ENCODE measurements at places on chromosomes 5 and 9.

DNA sequence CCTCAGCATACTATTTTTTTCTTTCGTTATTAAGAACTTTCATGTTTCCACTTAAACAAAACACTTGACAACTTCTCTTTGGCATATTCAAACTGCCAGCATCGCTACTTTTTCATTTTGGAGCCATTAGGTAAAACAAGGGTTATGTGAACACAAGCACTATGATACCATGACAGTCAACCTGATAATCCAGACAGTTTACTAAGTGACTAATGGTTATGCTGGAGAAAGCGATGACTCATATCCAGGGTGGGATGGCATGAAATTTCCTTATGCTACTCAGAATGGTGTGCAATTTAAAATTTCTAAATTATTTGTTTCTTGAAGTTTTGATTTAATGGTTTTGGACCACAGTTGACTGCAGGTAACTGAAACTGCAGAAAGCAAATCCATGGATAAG, 29.9 kb upstream of the PRSS3 start:
- DNase-seq, result no peak

DNA sequence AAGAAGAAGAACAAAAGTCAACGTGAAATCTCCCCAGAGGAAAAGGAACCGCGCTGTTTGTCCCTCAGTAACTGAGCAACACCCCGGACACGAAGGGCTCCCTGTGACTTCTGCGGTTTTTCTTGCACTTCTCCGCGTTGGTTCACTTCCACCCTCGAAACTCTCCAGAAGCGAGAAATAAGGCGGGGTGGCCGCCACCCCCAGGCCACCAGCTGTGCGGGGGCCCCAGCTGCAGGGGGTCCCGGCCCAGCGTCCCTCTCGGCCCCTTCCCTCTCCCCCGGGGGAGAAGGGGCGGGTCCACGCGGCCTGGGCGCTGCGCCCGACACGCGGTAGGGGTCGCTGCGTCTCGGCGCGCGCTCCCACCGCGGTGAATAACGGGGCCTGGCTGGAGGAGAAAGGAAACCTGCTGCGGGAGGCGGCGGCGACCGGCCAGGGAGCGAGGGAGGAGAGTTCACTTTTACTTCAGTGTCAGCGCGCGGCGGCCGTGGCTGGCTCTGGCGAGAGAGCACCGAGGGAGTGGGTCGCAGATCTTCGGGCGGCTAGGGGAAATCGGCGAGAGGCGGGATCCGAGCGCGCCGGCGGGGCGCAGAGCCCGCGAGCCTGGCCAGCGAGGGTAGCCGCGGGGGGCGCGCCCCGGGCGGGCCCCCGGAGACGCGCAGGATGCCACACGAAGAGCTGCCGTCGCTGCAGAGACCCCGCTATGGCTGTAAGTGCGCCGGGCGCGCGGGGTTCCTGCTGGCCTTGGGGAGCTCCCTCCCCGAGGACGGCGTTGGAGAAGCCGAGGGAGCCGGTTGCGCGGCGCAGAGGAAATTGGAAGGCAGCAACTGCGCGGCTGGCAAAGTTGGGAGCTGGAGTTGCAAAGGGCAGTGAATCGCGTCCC, at the start of gene IQGAP2:
Gene IQGAP2, plus strand, starts transcription at position 400 of the 880 bp plus-strand sequence. Its CDS starts 261 bp downstream, at position 661.
- DNase-seq, result no peak

GRCh38 chr5:69449511-69449910, 34.6 kb downstream of the MARVELD2 start:
- DNase-seq, result no peak

GRCh38 chr5:67100301-67100700, 96.3 kb downstream of the CD180 start:
- DNase-seq, result no peak

DNA sequence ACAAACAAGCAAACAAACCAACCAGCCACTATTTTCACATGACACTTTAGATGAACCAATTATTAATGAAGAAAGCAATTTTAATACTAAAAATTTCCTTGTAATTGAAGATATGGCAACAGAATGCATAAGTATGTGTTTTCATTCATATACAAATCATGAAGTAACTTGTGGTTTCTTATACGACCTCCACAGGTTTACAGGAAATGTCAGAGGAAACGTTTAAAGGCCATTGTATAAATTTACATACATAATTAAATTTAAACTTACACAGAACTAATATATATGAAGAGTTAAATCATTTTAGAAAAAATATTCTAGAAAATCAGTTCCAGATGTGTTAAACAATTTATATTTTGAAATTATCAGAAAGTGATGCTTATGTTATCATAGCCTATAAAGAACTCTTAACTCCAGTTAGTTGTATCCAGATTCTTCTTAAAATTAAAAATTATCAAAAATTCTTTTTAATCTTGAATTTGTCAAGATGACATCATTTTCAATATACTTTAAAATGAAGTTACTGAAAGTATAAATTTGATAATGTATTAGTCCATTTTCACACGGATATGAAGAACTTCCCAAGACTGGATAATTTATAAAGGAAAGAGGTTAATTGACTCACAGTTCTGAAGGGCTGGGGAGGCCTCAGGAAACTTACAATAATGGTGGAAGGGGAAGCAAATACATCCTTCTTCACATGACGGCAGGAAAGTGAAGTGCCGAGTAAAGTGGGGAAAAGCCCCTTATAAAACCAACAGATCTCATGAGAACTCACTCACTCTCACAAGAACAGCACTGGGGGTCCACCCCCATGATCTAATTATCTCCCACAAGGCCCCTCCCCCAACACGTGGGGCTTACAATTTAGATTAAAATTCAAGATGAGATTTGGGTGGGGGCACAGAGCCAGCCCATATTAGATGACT, 192.0 kb downstream of the PIK3R1 start:
- DNase-seq, result no peak

GRCh38 chr9:112572416-112572815, 85.8 kb downstream of the KIAA1958 start:
- DNase-seq, result no peak

DNA sequence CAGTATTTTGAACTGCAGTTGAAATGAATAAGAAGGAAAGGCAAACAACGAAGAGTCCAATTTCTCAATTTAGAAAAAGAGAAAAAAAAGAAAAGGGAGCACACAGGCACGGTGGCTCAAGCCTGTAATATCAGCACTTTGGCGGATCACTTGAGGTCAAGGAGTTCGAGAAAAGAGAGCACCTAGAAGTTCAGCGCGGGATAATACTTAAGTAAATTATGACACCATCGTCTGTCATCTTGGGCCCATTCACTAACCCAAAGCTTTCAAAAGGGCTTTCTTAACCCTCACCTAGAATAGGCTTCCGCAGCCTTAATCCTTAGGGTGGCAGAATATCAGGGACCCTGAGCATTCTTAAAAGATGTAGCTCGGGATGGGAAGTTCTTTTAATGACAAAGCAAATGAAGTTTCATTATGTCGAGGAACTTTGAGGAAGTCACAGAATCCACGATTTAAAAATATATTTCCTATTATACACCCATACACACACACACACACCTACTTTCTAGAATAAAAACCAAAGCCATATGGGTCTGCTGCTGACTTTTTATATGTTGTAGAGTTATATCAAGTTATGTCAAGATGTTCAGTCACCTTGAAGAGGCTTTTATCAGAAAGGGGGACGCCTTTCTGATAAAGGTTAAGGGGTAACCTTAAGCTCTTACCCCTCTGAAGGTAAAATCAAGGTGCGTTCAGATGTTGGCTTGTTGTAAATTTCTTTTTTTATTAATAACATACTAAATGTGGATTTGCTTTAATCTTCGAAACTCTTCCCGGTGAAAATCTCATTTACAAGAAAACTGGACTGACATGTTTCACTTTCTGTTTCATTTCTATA, 602 bp upstream of the CD274 start:
- no peak for DNase-seq

- no peak for DNase-seq
Observed at GRCh38 chr5:111948092-111948841, 191.3 kb upstream of the NREP start.

GRCh38 chr5:179176571-179177230, 116.5 kb downstream of the ZNF354C start:
- no peak for DNase-seq

DNA sequence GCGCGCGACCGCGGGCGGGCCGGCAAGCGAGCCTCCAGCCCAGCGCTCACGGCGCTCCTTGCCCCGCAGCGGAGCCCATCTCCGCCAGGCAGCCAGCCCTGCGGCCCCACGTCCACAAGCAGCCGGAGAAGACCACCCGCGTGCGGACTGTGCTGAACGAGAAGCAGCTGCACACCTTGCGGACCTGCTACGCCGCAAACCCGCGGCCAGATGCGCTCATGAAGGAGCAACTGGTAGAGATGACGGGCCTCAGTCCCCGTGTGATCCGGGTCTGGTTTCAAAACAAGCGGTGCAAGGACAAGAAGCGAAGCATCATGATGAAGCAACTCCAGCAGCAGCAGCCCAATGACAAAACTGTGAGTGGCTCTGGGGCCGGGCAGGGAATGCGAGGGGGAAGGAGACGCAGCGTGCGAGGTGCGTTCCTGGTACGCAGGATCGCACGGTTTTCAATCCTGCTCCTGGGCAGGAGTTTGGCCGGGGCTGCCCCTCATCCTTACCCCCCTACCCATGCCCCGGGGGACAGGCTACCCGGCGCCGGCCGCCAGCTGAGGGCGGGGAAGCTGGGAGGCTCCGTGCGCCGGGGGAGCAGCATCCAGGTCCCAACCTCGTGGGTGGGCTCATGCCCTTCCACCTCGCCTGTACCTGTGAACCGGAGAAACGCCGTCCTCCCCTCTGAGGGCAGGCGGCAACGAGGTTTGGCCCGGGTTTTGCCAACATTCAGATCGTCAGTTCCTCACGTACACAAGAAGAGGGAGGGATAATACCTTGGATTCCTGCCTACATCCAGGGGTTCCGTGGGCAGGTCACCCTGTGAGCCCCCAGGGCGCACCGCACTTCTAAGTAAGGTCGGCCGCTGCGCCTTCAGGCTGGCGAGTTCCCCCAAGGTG, 6.6 kb downstream of the ISL1 start:
- DNase-seq, result no peak

DNA sequence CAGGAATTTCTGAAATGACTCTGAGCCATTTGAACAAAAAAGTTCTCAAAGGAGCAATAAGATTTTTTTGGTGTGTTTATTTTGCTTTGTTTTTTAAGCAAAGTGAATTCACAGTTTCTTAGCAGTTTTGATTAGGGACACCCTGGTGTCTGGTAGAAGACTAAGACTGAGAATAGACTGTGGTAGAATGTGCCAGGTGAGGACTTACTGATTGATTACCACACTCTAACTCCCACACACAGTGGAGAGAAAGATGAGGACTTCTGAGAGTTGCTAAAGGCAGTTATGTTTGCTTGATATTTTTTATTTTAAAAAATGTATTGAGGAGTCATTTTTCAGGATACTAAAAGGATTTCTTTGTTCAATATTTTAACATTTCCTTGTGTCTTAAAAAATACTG, 175.1 kb downstream of the CD180 start:
- no peak for DNase-seq

DNA sequence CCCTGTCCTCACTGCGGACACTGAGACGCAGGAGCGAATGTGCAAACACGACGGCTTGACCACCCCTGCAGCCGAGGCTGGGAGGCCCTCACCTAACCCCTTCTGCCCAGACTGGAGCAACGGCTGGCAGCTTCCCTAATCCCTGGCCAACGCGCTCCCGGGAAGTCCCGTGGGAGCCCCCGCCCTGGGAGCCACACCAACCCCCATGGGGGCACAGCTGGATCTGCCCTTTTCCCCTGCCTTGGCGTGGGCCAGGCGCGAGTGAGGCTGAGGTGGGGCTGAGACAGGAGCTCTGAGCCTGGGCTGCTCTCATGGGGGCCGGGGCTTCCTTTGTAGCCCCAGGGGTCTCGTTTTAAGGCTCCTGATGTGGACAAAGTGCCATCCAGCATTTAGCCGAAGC, 4.6 kb upstream of the DNLZ start:
- no peak for DNase-seq

DNA sequence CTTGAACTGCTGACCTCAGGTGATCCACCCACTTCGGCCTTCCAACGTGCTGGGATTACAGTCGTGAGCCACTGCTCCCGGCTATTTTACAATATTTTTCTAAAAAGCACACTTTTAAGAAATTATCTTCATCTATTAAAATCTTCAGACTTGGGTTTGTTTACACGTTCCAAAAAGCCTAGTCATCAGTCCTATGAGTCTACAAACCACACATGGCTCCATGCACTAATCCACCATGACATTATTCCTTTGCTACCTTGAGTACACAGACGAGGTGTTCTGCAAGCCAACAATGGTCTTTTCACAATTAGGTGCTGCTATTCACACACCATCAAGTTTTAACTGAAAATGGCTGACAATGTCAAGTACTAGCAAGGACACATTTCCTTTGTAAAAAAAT, 41.0 kb downstream of the TRPM6 start:
- no peak for DNase-seq

DNA sequence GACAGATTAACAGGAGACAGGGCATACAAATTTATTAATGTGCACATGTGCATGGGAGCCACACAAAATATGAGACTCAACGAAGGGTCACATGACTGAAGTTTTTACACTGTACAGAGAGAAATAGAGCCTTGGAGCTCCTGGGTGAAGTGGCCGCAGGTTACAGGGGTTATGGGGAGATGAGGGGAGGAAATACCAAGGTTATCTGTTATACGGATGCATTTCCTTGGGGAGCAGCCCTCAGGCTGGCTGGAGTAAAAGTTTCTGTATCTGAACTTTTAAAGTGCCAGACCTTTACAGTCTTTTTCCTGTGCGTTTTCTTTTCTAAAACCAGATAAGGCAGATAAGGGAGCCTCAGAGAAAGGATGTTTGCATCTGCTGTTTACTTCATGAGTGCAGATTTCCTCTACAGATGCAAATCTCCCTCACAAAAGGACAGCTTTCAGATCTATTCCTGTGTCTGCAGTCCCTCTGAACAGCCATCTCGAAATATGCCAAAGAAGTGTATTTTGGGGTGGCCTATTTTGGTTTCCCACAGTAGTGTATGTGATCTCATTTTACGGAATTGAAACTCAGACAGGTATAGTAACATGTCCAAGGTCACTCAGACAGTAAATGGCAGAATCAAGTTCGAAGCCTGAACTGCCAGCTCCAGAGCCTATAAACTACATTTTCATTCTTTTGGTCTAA, 139.3 kb upstream of the FBXL17 start:
- DNase-seq, result no peak

DNA sequence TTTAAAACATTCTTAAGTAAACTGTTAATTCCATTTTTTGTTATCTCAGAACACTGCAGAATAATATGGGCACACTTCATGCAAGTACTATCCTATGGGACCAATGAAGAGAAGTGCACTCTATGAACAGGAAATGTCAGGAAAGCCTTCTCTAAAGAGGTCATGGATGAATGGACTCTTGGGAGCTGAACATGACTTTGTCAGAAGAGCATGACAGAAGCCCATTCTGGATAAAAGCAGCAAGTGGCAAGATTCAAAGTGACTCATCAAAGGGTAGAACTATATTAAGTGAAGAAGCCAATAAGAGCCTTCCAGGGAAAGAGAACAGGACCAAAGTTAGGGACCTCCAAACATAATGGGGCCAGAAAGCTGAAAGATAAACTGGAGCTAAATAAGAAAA, 94.0 kb downstream of the RAPGEF6 start:
- DNase-seq, result no peak

GRCh38 chr9:3809724-3810123, 283.9 kb upstream of the RFX3 start:
- DNase-seq, result no peak

- DNase-seq, result no peak
Observed at GRCh38 chr5:135050244-135050767, 16.3 kb upstream of the PITX1 start.

- DNase-seq, result no peak
Observed at GRCh38 chr9:107593224-107593870, 103.8 kb upstream of the KLF4 start.

Data from CMK (cell line).